ENCODE measurements at places on chromosomes 3 and 15.

- no peak for DNase-seq
These were observed 32.2 kb downstream of the LIPC start for GRCh38 chr15:58463815-58464650.

DNA sequence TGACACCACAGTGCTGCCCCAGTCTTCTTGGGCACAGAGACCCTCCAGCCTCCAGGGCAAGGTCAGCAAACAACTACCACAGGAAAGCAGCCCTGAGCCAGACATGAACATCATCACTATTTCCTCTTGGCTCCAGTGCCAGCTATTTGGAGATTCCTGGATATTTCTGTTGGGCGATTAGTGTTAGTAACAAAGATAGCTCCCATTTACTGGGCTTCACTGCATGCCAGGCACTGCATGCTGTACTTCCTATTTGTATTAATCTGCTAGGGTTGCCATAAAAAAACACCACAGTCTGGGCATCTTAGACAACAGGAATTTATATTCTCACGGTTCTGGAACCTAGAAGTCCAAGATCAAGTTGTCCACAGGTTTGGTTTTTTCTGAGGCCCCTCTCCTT, 255.1 kb upstream of the STT3B start:
- no peak for DNase-seq

- DNase-seq = no peak
These were observed 10.1 kb downstream of the SEMA3F start for GRCh38 chr3:50164984-50165909.

GRCh38 chr15:61137105-61137792, 91.9 kb downstream of the RORA start:
- no peak for DNase-seq

DNA sequence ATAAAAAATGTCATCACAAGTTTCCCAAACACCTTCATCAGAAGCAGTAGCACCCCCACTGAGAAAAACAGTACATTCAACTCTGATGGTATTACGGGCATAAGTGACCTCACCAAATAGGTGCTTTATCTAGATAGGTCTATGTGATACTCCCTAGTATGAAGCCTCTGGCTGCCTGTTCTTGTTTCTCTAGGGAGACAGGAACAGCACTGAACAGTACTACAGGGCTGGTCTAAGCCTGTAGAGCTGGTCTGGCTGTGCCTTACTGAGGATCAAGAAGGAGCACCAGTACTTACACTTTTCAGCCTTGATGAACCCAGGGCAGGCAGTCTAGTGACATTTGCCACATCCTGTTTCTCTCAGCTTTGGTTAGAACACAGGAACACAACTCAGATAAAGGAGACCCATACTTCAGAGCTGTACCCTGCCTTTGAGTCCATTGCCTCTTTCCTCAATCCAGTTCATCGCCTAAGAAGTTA, 35.9 kb downstream of the OXNAD1 start:
- no peak for DNase-seq

DNA sequence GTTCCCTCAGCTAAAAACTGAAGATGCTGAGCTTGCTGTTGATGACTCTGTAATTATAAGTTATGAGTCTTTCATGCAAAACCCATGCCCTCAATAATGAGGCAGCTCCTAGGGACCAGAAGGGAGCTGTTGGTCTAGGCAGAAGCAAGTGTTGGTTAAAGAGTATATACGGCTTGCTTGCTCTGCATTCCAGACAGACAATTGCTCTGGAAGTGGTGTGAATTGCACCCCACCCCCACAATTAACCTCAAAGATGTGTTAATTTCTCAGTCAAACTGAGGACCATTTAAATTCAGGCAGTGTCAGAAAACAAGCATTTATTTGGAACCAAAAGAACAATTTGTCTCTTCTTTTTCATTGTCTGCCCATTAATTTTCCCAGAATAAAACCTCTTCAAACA, 163.5 kb upstream of the EOMES start:
- DNase-seq = no peak

DNA sequence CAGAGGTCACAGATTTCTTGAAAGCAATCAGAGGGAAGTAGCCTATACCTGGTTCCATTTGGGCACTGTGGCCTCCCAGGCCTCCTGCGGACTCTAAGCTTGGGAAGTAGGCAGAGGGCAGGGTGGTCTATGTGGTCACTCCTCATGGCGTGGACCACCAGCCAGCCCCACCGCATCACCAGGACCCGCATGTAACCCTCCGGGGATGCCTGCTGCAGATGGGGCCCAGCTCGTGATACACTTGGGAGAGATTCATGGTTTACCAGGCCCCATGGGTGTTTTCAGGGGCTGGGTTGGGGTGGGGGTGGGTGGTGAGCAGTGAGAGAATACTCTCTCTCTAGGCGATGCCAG, 123.7 kb downstream of the ASB7 start:
- no peak for DNase-seq

DNA sequence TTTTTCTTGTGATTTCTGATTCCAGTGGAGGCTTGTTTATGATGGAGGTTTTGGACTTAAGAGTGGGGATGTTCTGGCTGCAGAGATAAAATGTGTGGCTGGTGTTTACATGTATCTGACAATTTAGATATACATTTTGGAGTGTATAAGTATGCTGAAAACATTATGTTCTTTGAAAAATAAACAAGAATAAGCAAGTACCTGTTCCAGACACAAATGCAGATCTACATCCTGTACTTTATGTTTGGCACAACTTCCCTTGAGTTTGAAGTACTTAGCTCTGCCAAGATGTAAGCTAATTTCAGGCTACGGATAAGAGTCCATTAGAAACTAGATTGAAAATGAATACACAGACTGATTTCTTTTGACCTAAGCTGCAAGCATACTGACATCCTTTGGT, 277.2 kb downstream of the CHST2 start:
- no peak for DNase-seq

GRCh38 chr3:45553469-45553974, 41.0 kb upstream of the LIMD1 start:
- no peak for DNase-seq

DNA sequence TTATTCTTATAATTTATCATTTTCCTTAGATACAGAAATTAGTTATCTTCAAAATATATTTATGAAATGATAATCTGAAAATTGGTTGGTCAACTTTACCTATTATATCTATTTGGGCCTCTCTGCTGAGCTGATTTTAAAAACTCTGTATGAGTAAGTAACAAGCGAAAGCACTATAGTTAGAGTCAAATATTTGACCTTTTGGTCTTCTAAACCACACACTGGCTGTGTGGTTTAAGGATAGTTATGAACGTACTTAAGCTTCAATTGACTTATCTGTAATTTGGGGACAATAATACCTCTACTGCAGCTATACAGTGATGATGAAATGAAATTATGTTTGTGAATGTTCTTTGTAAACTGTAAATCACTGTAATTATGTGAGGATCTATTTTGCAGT, 763.9 kb upstream of the GRM7 start:
- DNase-seq = no peak

DNA sequence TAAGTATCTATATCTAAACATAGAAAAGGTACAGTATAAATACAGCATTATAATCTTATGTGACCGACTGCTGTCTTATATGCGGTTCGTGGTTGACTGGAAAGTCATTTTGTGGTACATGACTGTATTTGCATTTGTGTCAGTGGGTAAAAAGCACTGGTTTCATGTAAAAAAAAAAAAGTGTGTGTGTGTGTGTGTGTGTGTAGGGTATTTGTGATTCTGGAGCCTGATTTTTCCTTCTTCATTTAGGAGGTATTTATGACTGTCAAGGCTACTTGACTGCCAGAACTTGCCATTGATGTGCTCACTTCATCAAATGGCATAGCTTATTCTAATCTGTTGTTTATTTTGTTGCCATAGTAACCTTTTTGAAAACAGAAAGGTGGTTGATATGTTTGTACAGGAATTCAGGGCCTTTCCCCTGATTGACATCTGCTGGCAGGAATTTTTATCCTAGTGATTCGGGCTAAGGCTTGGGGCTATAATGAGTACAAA, 63.2 kb downstream of the AKAP13 start:
- DNase-seq = no peak

DNA sequence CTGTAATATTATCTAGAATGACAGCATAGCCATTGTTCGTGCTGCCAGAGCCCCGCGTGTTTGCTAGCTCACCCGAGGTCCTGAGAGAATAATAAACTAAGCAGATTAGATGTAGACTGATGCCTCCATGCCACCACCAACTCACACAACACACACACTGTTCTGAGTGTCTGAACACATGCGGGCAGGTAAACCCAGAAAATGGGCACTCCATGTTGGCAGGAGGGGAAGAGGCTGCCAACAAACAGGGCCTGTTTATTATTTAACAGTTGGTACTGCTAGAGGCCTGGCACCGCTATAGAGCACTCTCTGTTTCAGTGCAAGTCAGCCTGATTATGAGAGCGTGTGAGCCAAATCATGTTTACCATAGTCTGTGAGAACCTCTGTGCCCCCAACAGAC, 299.0 kb downstream of the ZBTB20 start:
- no peak for DNase-seq

Measured in stimulated activated CD4-positive, alpha-beta T cell treated with anti-CD3 and anti-CD28 coated beads, Interleukin-12 subunit alpha, Interleukin-12 subunit beta, amount 100 ng/mL, for 48 hours (primary cell).